Retina (tissue), 1 donor: ENCODE measurements at places on chromosomes 2 and 18.

GRCh38 chr2:47785986-47786385, 3.0 kb downstream of the MSH6 start:
- DNase-seq = no peak

- no peak for DNase-seq
Observed at GRCh38 chr2:151091583-151091982, 170.1 kb downstream of the RBM43 start.

- no peak for DNase-seq
Observed at GRCh38 chr2:197477797-197478196, 21.8 kb downstream of the HSPD1 start.

- DNase-seq = no peak
Observed at GRCh38 chr2:72848436-72849137, 22.8 kb upstream of the EXOC6B start.
